ENCODE measurements at places on chromosomes 3 and 15. TPM values are rescaled to one million over a fixed set of nuclear protein-coding genes. Genes with fewer than 3 reads are reported as not detected.

- H3K4me1 ChIP-seq, result peaks cover 14% of the 10 kb centered on the region
- no peak overlapping the region for H3K27ac ChIP-seq
- no peaks in the 10 kb centered on the region for H3K36me3 ChIP-seq
- H3K4me3 ChIP-seq, result no peak overlapping the region
- no peak for DNase-seq
Measured at GRCh38 chr3:156135921-156136638, 15.7 kb downstream of the KCNAB1 start.

DNA sequence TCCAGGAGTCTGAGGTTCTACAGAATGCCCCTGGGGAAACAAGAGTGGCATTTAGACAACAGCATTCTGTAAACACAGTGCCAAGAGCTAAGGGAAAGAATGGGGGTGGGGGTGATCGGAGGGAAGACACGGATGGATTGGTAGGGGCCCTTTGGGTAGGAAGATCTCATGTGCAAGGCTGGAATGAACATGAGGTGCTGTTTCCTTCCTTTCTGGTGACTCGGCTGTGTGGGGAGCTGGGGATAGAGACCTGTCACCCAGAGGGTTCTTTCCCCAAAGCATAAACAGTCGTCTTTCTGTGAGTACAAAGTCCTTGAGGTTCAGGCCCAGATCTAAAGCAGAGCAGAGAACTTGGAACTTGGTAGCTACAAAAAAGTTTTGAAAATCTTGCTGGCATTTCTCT, 11.7 kb downstream of the TPM1 start:
- no peak for DNase-seq
- peak overlapping the region; percentile 83 for H3K27ac ChIP-seq
- no peaks in the 10 kb centered on the region for H3K27me3 ChIP-seq
- peaks cover 70% of the 10 kb centered on the region for H3K4me1 ChIP-seq
- no peak overlapping the region for H3K4me3 ChIP-seq
- H3K36me3 ChIP-seq, result peaks cover 30% of the 10 kb centered on the region

The SMCO1 gene
- total RNA-seq, result not detected

GRCh38 chr3:50658416-50658815, 16.3 kb upstream of the DOCK3 start:
- H3K4me1 ChIP-seq, result peaks cover 6% of the 10 kb centered on the region
- peaks cover 8% of the 10 kb centered on the region for H3K27me3 ChIP-seq
- DNase-seq, result no peak
- no peak overlapping the region for H3K27ac ChIP-seq

The SERPINI2 gene
- total RNA-seq, result not detected

The RIOX2 gene
- 17.3 TPM for total RNA-seq

The MNS1 gene
- 2.5 TPM for total RNA-seq

DNA sequence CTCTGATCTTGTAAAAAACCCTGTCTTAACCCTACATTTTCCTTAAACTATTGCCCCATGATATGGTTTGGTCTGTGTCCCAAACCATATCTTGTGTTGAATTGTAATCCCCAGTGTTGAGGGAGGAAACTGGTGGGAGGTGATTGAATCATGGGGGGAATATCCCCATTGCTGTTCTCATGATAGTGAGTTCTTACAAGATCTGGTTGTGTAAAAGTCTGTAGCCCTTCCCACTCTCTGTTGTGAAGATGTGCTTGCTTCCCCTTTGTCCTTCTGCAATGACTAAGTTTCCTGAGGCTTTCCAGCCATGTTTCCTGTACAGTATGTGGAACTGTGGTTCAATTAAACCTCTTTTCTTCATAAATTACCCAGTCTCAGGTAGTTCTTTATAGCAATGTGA, 881.4 kb downstream of the DIPK2A start:
- no peak overlapping the region for H3K27ac ChIP-seq
- H3K4me3 ChIP-seq, result no peak overlapping the region
- DNase-seq, result no peak
- H3K36me3 ChIP-seq, result no peaks in the 10 kb centered on the region

DNA sequence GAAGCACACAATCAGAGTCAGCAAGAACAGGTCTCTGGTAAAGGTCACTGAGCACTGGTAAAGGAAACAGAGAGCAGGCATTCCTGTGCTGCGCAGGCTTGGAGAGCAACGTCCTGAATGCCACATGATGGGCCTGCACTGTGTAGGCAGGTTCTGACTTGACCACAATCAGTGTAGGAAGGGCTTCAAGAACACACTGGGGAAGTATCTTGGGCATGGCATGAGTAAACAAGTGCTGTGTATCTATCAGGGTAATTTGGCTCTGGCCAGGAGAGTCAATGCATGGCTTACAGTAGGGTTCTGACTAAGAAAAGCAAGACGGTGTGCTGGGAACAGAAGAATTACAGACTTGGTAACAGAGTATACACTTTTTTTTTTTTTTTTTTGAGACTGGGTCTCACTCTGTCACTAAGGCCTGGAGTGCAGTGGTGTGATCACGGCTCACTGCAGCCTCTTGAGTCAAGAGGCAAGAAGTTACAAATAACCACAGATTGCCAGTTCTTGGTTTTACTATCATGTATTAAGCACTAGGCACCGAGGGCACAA, 30.6 kb downstream of the TBC1D2B start:
- peaks cover 61% of the 10 kb centered on the region for H3K4me1 ChIP-seq
- H3K36me3 ChIP-seq, result peaks cover 2% of the 10 kb centered on the region
- H3K27ac ChIP-seq, result peak overlapping the region; percentile 45
- H3K4me3 ChIP-seq, result no peak overlapping the region
- H3K27me3 ChIP-seq, result no peaks in the 10 kb centered on the region
